Left ventricle myocardium inferior (tissue), 1 donor: ENCODE measurements at places on chromosomes 3 and 15. TPM values are rescaled to one million over a fixed set of nuclear protein-coding genes. Genes with fewer than 3 reads are reported as not detected.

Gene KNG1
- 0.14 TPM for total RNA-seq

Gene LYZL4
- total RNA-seq = not detected

Gene KBTBD13
- total RNA-seq = 5.2 TPM

DNA sequence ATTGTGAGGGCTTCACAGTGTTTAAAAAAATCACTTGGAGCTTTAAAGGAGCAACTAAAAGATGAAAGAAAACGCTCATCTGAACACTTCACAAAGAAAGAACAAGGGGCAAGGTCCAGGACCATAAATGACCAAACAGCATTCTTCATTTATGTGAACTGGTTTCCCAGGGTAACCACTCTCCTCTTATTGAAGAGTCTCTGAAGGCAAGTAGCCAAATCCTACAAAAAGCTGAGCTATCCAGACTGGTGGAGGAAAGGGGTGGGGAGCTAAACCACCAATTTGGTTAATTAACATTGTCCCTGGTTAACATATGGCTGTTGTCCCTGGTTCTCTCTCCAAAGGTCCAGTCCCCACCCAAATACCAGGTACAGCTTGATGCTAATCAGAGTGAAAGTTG, 58.1 kb downstream of the OSBPL10 start:
- H3K4me3 ChIP-seq = no peak overlapping the region
- DNase-seq = no peak
- H3K27me3 ChIP-seq = no peaks in the 10 kb centered on the region
- H3K27ac ChIP-seq = no peak overlapping the region

GRCh38 chr15:89396723-89397652, 62.4 kb upstream of the POLG start:
- no peak overlapping the region for H3K27ac ChIP-seq
- peaks cover 100% of the 10 kb centered on the region for H3K27me3 ChIP-seq
- no peak overlapping the region for H3K4me3 ChIP-seq

DNA sequence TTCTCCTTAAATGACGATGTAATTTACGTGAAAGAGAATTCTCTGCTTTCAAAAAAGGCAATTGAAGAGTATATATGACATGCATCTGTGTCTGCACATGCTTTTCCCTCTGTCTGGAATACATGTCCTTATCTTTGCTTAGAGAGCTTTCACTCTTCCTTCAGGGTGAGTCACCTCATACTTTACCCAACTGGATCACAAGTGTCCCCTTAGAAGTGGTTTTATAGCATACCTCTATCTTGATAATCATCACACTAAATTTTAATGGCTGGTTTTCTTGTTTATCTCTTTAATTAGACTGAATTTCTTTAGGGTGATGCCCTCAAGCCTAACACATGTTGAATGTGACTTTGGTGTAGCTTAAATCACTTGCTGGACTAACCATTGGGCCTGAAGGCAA, 178.9 kb downstream of the SV2B start:
- H3K27me3 ChIP-seq = no peaks in the 10 kb centered on the region
- H3K27ac ChIP-seq = no peak overlapping the region
- DNase-seq = no peak
- no peak overlapping the region for H3K4me3 ChIP-seq
- H3K36me3 ChIP-seq = no peaks in the 10 kb centered on the region
- H3K4me1 ChIP-seq = no peaks in the 10 kb centered on the region

DNA sequence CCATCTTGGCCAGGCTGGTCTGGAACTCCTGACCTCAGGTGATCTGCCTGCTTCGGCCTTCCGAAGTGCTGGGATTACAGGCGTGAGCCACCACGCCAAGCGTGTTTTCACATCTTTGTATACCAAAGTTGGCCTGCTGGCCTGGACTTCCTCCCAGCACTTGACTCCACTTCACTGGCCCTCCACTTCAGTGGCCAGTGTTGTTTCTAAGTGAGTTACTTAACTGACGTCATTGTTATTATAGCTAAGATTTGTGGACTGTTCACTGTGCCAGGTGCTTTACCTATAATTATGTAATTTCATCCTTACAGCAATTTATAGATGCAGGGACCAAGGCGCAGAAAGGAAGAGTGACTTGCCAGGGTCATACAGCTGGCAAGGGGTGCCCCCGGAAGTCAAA, 52.0 kb downstream of the HRH1 start:
- peaks cover 13% of the 10 kb centered on the region for H3K4me1 ChIP-seq
- no peak for DNase-seq
- no peaks in the 10 kb centered on the region for H3K36me3 ChIP-seq
- H3K27me3 ChIP-seq = no peaks in the 10 kb centered on the region
- no peak overlapping the region for H3K4me3 ChIP-seq

GRCh38 chr3:184337399-184337714, at the start of gene FAM131A:
FAM131A (plus strand) TSS chr3:184337600; CDS start chr3:184337631, 31 bp downstream.
- DNase-seq = peak; percentile 77
- peaks cover 42% of the 10 kb centered on the region for H3K36me3 ChIP-seq
- H3K27me3 ChIP-seq = no peaks in the 10 kb centered on the region
- peak within 1 kb of the TSS; percentile 97 for H3K27ac ChIP-seq

DNA sequence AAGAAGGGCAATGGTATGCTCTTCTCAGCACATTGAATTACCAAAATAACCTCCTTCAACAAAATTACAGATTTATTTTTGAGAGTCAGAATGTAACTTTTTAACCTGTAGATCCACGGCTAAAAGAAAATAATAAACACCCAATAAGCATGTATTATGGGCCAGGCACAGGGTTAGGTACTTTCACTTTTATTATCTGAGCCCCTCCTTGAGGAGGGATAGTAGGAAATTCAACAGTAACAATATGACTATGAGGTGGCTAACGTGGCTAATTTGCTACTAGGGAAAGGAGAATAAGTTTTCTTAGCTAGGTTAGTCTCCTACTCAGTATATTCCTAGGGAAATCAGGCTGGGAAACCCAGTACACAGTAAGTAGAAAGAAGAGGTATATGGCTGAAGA, 306.9 kb downstream of the GAP43 start:
- no peaks in the 10 kb centered on the region for H3K4me1 ChIP-seq
- DNase-seq = no peak
- no peak overlapping the region for H3K27ac ChIP-seq
- H3K27me3 ChIP-seq = no peaks in the 10 kb centered on the region
- H3K4me3 ChIP-seq = no peak overlapping the region
- no peaks in the 10 kb centered on the region for H3K36me3 ChIP-seq

- DNase-seq = no peak
- no peaks in the 10 kb centered on the region for H3K27me3 ChIP-seq
- H3K4me1 ChIP-seq = peaks cover 39% of the 10 kb centered on the region
- H3K27ac ChIP-seq = no peak overlapping the region
- peak overlapping the region; percentile 93 for H3K4me3 ChIP-seq
Measured at GRCh38 chr3:186571644-186572013, 1.1 kb downstream of the DNAJB11 start.

DNA sequence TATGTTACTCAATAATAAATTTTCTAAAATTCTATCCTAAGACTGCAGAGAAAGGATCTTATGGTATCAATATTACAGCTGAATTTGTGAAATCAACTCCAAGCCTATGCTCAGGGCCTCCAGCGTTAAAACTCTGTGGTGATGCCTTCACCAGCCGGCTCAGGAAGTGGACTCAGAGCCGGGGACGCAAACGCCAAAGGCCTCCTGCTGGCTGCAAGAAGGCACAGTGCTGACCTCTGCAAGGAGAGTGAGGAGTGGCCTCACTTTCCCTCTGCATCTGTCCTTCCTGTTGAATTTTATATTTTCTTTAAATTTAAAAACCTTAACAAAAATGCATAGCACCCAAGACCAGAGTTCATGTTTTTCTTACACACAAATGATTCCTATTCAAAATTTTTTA, 48.5 kb downstream of the HERC2 start:
- H3K27me3 ChIP-seq = no peaks in the 10 kb centered on the region
- no peak for DNase-seq
- no peak overlapping the region for H3K27ac ChIP-seq
- peaks cover 69% of the 10 kb centered on the region for H3K36me3 ChIP-seq

DNA sequence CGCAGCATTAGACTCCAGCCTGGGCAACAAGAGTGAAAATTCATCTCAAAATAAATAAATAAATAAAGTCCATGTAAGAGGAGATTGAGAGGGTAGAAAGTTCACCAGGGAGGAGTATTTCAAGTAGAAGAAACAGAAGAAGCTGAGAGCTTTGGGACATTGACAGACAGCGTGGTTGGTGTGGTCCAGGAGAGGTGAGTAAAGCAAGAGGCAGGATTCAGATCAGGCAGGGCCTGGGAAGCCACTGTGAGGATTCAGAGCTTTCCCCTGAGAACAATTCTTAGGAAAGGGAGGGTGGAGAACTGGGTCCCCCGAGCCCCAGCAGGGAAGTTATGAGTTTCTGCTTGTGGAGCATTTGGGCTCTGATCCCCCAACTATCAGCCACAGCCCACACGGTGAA, 54.2 kb upstream of the AMOTL2 start:
- no peaks in the 10 kb centered on the region for H3K27me3 ChIP-seq
- no peak for DNase-seq
- H3K4me1 ChIP-seq = no peaks in the 10 kb centered on the region

DNA sequence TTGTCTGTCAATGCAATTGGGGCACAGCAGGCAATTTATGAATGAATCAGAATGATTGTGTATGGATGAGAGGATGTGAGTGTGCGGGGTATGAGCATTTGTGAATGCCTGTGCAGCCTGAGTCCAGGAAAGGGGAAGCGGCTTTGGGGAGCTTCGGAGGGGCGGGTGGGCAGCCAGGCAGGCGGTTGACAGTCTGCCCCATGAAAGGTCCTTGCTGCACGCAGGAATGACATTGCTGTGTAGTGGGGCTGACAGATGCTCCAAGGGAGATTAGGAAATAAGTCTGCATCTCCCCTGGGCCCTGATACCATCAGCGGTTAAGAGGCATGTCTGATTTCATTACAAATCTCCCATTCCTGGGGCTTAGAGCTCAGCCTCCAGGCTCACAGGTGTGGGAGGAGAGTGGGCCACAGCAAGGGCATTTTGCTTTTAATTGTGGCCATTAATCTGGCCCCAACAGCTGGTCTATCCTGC, 26.4 kb upstream of the TSPAN3 start:
- no peaks in the 10 kb centered on the region for H3K27me3 ChIP-seq
- no peak overlapping the region for H3K4me3 ChIP-seq
- no peaks in the 10 kb centered on the region for H3K4me1 ChIP-seq
- no peak for DNase-seq
- no peaks in the 10 kb centered on the region for H3K36me3 ChIP-seq

DNA sequence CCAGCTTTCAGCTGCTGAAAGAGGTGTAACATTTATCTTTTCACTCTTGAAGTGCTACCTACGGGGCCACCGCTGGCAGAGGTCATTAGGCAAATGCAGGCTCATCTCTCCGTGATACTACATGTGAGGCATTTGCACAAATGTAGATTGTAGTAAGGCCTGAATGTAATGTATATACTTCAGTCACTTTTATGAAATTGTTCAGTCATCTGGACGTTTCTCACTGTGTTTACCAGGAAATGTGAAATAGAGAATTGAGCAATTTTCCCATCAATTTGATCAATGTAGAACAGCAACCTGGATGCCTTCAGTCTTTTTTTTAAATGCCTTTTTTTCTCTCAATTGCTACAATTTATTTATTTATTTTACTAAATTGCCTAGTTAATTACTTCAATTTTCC, 368.3 kb upstream of the AZI2 start:
- H3K27ac ChIP-seq = no peak overlapping the region
- no peak for DNase-seq
- no peaks in the 10 kb centered on the region for H3K27me3 ChIP-seq
- H3K4me1 ChIP-seq = no peaks in the 10 kb centered on the region

- peak overlapping the region; percentile 27 for H3K27ac ChIP-seq
- DNase-seq = no peak
- peaks cover 10% of the 10 kb centered on the region for H3K4me1 ChIP-seq
- peak overlapping the region; percentile 57 for H3K4me3 ChIP-seq
Measured at GRCh38 chr3:5096336-5097008, 25.6 kb upstream of the ARL8B start.
